ENCODE measurements at places on chromosomes 2 and 18.

DNA sequence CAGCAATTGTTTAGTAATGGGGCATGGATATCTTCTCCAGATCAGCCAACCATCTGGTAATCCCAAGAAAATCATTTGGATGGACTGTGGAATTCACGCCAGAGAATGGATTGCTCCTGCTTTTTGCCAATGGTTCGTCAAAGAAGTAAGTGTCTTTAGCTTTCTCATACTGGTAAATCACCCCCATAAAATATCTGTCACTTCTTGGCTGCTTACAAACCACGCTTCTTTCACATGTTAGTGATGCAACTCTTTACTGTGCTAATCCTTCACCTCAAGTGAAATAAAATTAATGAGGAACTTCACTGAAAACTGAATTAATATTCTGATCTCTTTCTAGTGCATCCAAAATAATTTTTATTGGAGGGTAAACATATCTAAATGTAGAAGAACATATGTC, 18.9 kb downstream of the CPO start:
- no peak for DNase-seq

- DNase-seq: no peak
Measured at GRCh38 chr2:18479947-18480369, 80.5 kb downstream of the RDH14 start.

DNA sequence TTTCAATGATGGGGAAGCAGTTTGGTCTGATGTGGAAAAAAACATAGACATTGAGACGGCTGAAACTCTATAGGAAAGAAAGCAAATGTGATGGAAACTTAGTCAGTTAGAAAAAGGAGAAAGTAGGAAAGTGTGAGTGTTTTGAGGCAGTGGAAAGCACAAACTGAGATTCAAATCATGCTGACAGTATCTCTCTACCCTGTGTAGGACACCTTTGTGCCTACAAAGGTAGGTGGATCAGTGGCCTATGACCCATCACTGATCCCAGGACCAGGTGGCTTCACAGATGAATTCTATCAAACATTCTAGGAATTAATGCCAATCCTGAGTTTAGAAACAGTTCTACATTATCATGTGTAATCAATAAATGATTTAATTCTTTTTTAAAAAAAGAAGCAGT, 57.1 kb downstream of the CD226 start:
- DNase-seq: no peak

DNA sequence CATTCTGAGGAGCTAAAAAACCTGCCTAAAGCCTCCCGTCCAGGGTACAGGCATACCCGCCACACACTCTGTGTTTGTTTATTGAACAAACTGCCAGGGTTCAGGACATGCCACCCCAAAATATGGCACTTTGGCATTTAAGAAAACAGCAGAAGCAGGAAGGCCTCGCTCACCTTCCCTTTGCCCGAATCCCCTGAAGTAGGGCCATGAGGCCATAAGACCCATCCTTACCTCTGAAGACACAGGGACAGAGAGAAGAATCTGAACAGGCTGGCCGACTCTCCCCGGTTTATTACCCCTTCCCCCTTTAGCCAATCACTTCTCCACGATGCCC, 1.7 kb upstream of the NEURL3 start:
- no peak for DNase-seq

DNA sequence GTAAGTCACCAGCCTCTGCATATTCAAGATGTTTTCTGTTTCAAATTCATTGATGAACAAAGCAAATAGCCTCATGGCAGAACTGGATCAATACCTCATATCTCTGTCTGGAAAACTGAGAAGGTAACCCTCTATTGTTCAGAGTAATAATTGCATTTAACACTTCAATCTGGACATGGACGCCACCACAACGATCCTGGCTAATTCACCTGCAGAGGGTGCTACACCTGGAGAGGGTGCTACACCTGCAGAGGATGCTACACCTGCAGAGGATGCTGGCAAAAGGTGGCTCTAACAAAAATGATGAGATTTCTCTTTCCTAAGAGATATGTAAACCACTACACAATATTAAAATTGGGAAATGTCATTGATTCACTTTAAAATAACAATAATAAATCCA, 183.1 kb upstream of the HNRNPA3 start:
- no peak for DNase-seq

DNA sequence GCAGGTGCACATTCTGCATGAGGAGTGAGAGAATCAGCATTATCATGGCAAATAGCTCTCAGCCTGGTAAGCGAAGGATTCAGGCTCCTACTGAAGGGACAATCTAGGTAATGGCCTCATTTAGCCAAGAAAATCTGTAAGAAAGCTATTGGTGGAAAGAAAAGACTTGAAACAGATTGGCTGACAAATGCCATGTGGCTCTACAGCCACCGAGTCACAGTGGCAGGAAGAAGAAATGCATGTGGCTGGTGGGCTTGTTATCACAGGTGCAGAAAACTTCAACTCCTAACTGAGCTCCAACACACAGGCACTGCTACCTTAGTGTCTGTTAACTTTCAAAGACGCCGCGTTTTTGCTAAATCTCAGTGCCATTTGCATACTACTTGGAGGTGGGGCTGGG, 60.6 kb upstream of the REV1 start:
- no peak for DNase-seq

GRCh38 chr18:9321017-9321452, 13.5 kb upstream of the TWSG1 start:
- DNase-seq: no peak

Data from activated naive CD4-positive, alpha-beta T cell (primary cell).